SK-N-SH (cell line): ENCODE measurements at places on chromosomes 1 and 21. TPM values are rescaled to one million over a fixed set of nuclear protein-coding genes. Genes with fewer than 3 reads are reported as not detected.
A peak's percentile ranks its signal among the peaks of the same experiment; 100 is the strongest.

DNA sequence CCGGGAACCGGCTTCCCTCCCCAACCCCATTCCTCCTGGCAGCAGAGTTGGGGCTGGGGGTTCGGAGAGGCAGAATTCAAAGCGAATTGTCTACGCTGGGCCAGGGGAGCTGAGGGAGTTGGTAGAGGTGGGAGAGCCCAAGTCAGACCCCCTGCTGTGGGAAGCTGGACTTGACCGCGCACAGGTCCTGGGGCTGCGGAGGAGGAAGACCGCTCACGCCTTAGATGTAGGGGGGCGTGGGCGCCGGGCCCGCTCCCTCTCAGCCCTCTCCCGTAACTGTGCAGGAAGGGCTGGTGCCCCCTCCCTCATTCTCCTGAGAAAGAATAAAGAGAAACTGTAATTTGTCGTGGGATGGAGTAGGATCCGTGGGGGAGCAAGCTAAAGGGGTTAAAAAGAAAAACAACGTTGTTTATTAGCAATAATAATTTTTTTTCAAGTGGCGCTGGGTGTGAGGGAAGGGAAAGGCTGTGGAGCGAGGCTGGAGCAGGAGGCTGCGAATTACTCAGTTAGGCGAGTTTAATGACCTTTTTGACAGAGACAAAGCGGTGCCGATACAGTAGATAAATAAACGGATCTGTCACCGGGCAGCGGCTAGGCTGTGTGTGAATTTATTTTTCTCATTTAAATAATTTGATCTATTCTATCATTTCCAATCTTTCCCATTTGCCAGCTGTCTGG is 838 bp upstream of the GRIK3 start:
- DNase-seq = no peak

GRCh38 chr1:102262994-102263393 is 266.3 kb upstream of the OLFM3 start:
- DNase-seq = no peak

DNA sequence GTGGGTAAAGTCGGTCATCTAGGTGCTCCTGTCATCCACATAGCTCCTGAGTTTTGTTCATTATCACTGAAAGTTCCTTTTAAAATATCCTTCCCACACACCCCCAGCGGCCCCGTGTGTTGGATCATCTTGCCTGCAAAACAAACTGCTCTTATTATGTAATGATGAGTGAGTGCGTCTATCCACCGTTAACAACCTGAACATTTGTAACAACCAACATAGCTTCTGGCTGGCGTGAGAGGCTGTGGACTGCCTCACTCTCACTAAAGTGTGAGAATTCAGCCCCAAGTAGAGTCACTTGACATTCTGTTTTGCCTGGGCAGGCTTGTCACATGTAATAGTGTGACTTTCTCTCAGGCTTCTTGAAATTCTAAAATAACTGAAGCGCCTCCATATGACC is 14.5 kb upstream of the KCNA2 start:
- no peak for DNase-seq

GRCh38 chr1:22689505-22689904 is 21.1 kb upstream of the EPHB2 start:
- DNase-seq = no peak

GRCh38 chr1:244652623-244653438 is at the start of gene DESI2:
TSS of gene DESI2 (plus strand) at chr1:244653126. CDS start at chr1:244653314, 188 bp downstream.
- peak; percentile 98 for DNase-seq

- no peak for DNase-seq
Measured at GRCh38 chr1:187721216-187721615, 892.5 kb downstream of the PLA2G4A start.

GRCh38 chr1:91325456-91325855 is 79.2 kb downstream of the HFM1 start:
- DNase-seq = no peak

GRCh38 chr1:92081031-92081430 is 886 bp downstream of the BTBD8 start:
- DNase-seq = no peak

- no peak for DNase-seq
Measured at GRCh38 chr21:28308516-28308915, 684.2 kb downstream of the LTN1 start.

DNA sequence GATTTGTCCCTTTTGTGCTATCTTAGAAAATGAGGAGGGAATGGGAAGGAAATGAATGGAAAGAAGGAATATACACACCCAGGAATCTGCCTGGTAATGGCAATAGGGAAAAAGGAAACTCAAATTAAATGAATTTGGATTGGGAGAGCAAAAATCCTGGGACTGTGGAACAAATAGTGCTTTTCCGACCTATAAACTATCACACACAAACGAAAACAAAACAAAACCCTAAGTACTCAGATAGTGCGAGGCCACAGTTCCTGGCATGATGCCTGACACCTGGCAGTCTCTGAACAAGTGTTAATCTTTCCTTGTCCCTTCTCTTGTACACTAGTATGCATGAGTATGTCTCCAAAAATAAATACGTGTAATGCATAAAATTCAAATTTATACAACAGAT is 319.8 kb upstream of the SPAG17 start:
- DNase-seq = no peak

GRCh38 chr1:232622981-232623380 is 7.0 kb downstream of the SIPA1L2 start:
- DNase-seq = no peak

DNA sequence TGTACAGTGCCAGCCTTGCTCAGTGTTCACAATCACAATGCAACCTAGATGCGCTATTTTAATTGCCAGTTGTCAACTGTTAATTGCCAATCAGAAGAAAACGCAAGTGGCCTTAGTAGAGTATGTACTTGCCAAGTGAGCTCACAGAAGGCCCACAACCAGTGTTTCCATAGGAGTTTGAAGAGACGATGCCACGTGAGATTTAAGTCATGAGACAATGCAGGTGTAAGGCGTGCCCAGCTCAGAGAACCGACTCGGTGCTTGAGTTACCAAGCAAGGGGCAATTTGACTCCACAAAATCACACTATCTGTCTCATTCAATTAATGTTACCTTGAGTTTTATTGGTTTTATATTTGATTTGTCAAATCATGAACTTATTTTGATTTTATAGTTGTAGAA is 65.6 kb downstream of the TEX35 start:
- no peak for DNase-seq

- no peak for DNase-seq
Measured at GRCh38 chr21:34989337-34990151, 59.6 kb downstream of the RUNX1 start.

GRCh38 chr1:234629026-234629425 is 19.0 kb upstream of the IRF2BP2 start:
- no peak for DNase-seq

- DNase-seq = no peak
Measured at GRCh38 chr1:64139877-64140276, 63.5 kb upstream of the UBE2U start.

GRCh38 chr1:64114012-64114525 is 89.4 kb upstream of the UBE2U start:
- no peak for DNase-seq

GRCh38 chr1:110455151-110455550 is 4.2 kb downstream of the PROK1 start:
- DNase-seq = no peak

GRCh38 chr1:9284061-9284460 is 8.6 kb upstream of the SPSB1 start:
- no peak for DNase-seq

GRCh38 chr1:111644506-111644905 is 24.9 kb downstream of the RAP1A start:
- no peak for DNase-seq

DNA sequence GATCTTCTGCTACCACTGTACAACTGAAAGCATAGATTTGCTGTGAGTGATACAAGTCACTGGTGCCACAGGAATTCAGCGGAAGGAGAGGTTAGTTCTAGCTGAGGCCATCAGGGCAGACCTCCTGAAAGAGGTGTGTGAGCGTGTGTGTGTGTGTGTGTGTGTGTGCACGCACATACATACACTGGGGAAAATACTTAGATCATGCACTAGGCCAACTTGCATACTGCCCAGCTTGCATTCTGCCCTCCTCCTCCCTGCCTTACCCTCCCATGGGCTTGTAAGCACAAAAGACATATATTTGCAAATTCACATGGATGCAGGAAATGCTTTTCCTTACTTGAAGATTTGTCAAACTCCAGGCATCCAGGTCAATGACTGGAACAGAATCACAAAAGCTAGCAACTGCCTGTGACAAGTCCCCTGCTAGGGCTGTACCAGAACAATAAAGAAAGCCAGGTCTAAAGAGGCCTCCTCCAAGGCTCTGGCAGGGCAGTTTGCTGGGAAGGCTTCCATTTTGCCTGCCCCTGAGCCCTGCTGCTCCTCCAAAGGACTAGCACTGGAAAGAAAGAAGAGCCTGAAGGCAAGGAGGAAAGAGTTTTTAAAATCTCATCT is 23.2 kb downstream of the PLEKHA6 start:
- no peak for DNase-seq

DNA sequence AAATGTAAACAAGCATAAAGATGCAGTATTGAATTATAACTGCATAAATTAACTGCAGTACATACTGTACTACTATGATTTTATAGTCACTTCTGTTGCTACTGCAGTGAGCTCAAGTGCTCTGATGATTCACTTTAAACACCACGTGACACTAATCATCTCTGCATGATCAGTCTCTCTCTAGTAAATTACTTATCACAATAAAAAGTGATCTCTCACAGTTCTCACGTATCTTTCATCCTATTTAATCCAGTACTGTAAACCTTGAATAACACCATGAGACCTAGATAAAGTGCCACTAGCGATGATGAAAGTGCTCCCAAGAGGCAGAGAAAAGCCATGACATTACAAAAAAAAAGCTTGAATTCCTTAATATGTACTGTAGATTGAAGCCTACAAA is 1242.0 kb downstream of the AMY1C start:
- no peak for DNase-seq

GRCh38 chr1:205535096-205535495 is 30.6 kb downstream of the CDK18 start:
- DNase-seq = peak; percentile 1

- DNase-seq = peak; percentile 79
Measured at GRCh38 chr1:212951126-212951946, 995 bp downstream of the VASH2 start.

DNA sequence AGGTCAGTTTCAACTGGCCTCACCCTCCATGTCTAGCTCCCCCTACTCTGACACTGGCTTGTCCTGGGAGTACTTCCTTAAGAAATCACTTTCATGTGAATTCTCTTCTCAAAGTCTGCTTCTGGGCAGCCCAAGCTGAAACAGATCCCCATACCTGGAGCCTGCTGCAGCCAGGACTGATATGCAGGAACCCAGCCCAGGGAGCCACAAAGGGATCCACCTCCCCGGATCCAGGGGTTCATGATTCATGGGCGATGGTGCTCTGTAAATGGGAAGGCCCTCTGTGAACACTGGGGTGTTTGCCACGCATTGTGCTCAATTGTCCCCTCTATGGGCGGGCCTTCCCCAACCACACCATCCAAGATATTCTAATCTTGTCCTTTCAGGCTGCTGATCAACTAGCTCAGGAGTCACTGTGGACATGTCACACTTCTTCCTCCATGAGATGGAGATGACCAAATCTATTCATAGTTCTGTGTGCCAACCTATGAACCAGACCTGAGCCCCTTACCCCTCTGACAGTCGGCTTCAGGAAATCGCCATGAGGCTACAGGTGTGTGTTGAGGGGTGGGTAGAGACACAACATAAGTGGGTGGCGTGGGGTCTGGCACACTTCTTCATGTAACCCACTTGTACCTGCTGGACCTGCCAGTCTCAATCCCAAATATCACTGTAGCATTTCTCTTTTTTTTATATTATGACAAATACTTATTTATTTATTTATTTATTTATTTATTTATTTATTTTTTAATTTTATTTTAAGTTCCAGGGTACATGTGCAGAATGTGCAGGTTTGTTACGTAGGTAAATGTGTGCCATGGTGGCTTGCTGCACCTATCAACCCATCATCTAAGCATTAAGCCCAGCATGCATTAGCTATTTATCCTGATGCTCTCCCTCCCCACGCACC is 41.8 kb downstream of the RUNX3 start:
- DNase-seq = no peak

GRCh38 chr21:28099001-28099705 is 893.5 kb downstream of the LTN1 start:
- no peak for DNase-seq

GRCh38 chr1:113201560-113201959 is 128.6 kb downstream of the LRIG2 start:
- no peak for DNase-seq

DNA sequence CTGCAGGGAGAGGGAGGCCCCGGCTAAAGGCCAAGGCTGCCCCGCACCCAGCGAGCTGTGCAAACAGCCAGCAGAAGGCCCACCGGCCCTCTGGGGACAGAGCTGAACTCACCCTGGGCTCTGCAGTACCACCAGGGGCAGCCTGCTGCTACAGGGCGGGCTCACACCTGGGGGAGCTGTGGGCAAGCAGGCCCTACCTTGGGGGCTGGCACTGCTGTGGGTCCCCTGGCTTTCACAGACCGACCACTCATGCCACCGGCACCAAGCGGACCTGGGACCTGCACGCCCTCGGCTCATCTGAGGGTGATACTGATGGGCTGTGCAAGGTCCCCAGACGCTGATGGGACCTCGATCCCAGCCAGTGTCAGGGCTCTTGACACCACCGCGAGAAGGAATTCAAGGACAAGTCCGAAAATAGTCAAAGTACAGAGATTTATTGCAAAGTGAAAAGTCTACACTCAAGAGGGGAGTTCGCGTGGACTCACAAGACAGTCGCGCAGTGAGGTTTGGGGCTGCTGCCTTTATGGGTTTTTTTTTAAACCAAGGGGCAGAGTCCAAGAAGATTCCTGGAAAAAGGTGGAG is 61.0 kb upstream of the ADARB1 start:
- DNase-seq = no peak

GRCh38 chr21:27423038-27423437 is 456.1 kb upstream of the ADAMTS5 start:
- no peak for DNase-seq

- peak; percentile 66 for DNase-seq
Measured at GRCh38 chr1:62247391-62248168, 52.9 kb downstream of the L1TD1 start.

DNA sequence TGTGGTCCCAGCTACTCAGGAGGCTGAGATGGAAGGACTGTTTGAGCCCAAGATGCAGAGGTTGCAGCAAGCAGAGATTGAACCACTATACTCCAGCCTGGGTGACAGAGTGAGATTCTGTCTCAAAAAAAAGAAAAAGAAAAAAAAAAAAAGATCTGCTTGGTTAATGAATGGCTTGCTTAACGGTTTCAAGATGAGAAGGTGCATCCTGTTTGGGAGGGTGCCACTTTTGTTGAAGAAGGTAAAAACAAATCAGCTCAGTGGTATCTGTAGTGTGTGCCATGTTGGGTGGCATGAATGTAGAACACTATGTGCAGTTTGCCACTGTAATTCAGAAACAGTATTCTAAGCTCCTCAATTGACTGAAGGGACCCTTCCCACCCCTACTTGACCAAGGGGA is 94.9 kb upstream of the ETV3 start:
- DNase-seq = no peak

GRCh38 chr1:218991089-218991488 is 182.6 kb upstream of the LYPLAL1 start:
- DNase-seq = peak; percentile 24

- DNase-seq = no peak
Measured at GRCh38 chr1:65434760-65435159, 14.3 kb downstream of the LEPR start.

CRP gene
- polyA plus RNA-seq = not detected in 2 replicates

SYCP1 gene
- not detected in 2 replicates for polyA plus RNA-seq

CAPN9 gene
- polyA plus RNA-seq = not detected in 2 replicates

WNT3A gene
- not detected in 2 replicates for polyA plus RNA-seq

LMX1A gene
- polyA plus RNA-seq = not detected in 2 replicates

SPATA21 gene
- 0.10 TPM in 1 of 2 replicates, not detected in the other for polyA plus RNA-seq

TEX35 gene
- 0.03 TPM in 1 of 2 replicates, not detected in the other for polyA plus RNA-seq

MRPL39 gene
- polyA plus RNA-seq = 21.1 and 26.9 TPM in 2 replicates

LCE1C gene
- polyA plus RNA-seq = not detected in 2 replicates

GUCA2A gene
- polyA plus RNA-seq = not detected in 2 replicates

HP1BP3 gene
- polyA plus RNA-seq = 205 and 236 TPM in 2 replicates

TSACC gene
- polyA plus RNA-seq = 1.5 TPM in 2 replicates
